ENCODE measurements at places on chromosomes 6 and 20.
A peak's percentile ranks its signal among the peaks of the same experiment; 100 is the strongest.

DNA sequence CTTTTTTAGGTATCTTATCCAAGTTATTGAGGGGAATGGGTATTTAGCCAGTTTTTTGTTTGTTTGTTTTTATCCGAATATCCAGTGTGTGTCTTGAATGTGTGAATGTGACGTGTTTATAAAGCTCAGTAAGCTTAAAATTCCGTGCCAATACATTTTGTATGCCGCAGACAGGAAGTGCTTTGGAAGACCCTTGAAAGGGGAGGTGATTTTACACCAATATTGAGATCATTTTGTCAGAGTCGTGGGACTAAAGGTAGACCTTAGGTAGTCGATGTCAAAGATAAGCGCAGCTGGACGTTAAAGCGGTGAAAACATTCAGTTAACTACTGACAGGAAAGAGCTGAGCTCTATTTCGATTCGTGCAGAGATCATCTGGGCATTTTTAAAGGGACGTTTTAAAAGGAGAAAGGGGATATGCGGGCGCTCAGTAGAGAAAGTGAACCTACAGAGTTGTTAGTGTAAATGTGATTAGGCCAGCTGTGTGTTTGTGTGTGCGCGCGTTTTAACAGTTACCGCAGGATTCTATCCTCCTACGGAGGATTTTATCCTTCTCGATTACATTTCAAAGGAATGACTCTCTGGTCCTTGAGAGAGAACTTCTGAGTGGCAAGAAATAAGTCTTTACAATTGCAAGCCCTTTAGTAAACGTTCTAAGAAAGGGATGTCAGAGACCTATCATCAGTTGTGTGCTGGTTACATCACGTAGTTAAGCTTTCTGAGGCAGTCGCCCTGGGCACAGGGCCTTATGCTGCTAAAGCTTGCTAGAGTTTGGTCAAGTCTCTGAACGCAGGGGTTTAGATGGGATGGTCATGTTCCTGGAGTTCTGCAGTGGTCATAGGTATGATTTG is 625 bp upstream of the ECHDC1 start:
- DNase-seq, result no peak

GRCh38 chr6:27693766-27694546 is 218.2 kb downstream of the OR2B2 start:
- DNase-seq, result no peak

DNA sequence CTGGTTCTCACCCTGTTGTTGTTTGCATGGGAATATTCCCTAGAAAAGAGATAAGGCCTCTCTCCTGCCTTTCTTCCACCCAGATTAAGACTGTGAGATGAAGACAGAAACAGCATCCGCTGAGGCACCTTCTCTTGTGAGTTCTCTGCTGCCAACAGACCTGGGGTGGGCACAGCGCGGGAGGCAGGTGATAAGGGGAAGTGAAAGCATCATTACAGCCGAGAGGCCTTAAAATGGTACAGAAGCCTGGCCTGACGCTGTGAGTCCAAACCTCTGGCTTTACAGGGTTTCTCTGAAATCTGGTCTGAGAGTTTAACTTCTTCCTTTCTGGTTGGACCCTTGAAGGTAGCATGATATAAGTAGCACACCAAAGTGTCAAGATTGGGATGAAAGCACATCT is 21.0 kb upstream of the IYD start:
- no peak for DNase-seq

- DNase-seq, result no peak
Observed at GRCh38 chr6:109457562-109457996, 2.0 kb upstream of the MICAL1 start.

GRCh38 chr6:24910961-24911725 is 24.6 kb downstream of the RIPOR2 start:
- peak; percentile 37 for DNase-seq

DNA sequence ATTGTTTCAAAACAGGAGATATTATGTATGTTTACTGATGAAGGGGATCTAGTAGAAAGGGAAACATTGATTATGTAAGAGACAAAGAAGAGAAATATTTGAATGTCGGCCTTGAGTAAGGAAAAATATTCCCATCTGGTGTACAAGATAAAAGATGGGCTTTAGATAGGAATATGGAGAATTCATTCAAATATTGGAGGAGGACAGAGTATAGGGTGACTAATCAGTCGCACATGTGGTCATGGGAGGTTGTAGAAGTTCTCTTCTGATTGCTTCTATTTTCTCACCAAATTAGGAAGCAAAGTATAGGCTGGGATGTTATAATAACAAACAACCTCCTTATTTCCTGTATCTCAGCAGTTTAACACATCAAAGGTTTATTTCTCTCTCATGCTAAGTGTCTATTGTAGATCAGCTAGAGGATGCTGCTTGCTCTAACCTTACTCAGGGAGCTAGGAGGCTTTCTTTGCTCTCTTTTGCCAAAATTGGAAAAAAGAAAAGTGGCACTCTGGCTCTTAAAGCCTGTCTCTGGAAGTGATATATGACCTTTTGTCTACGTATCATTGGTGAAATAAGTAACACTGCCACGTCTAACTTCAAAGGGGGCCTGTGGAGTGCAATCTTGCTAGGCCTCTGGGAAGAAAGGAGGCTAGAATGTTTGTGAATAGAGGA is 1.2 kb upstream of the HDDC2 start:
- DNase-seq, result no peak

DNA sequence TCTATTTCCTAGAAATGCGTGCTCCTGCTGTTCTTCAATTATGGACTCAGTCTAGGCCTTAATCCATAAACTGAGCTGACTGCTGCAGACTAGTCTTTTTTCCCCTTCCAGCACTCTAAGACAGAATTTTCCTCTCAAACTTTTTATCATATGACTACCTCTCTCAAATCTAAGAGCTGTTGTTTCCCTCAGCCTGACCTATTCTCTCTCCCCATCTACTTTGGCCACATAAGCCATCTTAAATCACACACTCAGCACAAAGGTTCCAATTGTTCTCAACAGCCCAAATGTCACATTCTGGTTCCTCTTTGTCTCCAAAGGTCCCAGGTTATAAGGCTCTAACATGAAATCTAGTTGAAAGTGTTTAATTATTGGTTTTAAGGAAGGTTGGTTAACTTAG is 85.2 kb downstream of the PRSS35 start:
- no peak for DNase-seq

DNA sequence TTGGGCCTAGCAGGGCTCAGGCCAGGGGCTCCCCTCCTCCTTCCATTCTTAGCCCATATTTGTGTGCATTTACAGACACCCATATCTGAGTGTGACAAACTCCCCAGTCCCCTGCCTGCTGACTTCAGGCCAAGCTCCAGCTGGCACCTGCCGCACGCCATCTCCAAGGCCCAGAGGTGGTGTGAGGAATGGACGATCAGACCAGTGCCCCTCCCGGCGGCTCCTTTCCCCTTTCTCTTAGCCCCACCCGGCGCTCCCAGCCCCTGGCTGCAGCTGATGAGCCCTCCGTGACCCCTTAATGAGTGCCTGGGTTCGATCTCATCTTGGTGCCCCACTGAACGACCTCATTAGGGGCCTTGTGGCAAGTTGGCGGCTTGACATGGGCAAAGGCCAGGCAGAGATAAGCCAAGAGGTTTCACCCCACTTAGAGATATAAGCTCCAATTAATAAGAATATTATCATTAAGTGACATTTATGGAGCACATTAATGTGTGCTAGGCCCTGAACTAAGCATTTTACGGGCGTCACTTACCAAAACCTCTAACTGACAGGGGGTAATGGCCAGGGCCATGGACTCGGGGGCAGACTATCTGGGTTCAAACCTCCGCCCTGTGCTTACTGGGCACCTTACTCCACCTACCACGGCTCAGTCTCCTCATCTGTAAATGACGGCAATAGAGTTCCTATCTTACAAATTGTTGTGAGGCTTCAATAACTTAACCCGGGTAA is 17.5 kb downstream of the ADA start:
- DNase-seq, result no peak

DNA sequence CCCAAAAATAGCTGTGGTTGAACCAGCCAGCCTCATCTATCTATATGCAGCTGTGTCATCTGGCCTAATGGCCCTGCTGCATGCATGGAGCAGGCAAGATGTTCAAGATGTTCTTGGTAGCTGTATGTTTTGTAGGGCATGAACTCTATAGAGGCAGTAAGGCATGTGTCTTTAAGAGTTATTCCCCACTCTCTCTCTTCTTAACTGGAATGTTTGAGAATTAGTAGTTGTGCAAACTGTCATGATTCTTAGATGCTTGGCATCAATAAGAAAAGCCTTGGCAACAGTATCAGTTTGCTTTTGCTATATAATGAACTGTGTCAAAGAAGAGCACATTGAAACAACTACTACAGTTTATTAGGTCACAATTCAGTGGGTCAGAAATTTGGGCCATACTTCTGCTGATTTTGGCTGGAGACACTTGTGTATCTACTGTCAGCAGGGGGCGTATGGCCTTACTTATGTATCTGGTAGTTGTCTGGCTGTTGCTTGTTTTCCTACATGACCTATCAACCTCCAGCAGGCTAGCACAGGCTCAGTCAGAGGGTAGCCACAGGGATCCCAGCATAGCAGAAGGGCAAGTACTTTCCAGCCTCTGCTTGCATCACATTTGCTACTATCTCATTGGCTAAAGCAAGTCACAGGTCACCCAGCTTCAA is 56.1 kb upstream of the LAMP5 start:
- DNase-seq, result no peak

DNA sequence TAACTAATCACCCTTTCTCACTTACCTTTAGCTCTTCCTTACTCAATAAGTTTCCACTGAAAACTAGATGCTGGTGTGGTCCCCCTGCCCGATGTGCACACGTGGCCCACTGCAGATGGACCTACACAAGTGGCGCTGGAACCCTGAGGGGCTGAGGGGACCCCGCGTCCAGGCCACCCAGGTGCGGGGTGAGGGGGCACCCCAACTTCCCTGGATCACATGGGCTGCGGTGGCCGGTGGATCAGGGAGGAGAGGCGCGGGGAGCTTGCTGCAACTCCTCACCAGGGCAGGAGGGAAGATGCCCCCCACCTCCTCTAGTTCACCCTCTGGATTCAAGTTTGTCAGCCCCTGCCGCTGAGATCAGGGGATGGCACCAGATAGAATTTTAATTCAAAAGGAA is 12.5 kb upstream of the HLA-DOA start:
- no peak for DNase-seq

- DNase-seq, result no peak
Observed at GRCh38 chr20:25020345-25020744, 27.8 kb upstream of the APMAP start.

DNA sequence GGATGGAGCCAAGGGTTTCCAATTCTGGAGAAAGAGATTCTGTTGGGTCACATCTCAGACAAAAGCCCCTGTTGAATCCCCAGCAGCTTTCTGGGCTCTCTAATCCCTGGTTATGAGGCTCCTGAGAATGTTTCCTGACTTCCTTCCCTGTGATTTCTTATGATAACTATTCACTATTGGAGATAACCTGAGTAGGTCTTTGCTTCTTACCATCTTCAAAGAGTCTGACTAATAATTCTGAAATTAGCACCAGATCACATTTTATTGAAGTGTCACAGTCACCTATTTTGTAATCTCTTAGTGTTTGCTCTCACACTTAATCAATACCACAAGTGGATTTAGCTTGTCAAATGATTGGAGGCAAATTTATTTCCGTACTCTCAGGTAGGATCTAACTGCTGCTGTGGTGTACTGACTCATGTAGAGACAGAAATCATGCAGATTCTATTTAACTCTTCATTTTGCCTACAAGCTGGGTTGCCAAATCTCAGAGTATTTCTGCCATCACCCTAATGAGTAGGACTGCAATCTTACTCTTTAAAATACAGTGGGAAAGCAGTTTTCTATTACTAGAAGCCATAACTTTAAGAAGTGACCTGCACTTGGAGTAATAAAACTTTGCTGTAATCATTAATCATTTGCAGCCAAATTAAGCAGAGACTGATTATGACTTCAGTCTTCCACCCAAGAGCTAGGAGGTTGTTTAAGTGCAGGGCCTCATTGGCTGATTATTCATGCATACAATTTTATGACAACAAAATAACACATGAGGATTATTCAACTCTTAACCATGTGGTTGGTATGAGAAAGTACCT is 422.1 kb downstream of the EPM2A start:
- no peak for DNase-seq

DNA sequence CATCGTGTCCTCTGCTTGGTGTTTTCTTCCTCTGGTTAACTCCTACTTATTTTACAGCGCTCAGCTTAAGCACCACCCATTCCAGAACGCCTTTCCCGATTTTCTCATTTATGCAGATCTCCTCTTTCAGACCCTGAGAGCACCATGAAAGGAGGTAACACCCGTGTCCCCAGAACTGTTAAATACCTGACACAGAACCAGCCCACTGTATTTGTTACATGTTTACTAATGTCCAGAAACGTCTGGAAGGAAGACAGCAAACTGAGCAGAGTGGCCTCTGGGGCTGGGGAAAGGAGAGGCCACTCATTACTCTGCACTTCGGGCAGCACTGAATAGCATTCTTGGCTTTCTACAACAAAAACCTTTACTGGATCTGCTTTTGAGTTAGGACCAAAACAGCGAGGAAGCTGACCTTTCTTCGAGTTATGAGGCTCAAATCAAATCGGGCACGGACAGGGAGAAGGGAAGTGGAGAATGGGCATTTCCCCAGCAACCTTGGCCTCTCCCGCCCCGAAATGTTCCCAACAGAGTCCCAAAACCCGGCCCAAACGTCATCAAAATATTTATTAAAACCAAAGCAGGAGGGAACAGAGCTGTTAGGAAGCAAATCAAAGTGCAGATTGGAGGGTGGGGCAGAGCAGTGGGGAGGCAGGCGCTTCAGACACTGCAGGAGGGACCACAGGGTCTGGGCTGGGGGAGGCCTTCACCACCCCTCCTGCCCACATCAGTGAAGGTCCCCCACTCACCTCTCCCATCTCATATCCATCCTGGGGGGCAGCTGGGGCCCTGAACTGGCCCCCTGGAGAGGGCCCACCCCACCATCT is 1.1 kb upstream of the NECAB3 start:
- DNase-seq, result no peak

- no peak for DNase-seq
Observed at GRCh38 chr20:44415833-44416715, 59.6 kb upstream of the TTPAL start.

- no peak for DNase-seq
Observed at GRCh38 chr6:127737768-127738167, 160.8 kb downstream of the C6orf58 start.

DNA sequence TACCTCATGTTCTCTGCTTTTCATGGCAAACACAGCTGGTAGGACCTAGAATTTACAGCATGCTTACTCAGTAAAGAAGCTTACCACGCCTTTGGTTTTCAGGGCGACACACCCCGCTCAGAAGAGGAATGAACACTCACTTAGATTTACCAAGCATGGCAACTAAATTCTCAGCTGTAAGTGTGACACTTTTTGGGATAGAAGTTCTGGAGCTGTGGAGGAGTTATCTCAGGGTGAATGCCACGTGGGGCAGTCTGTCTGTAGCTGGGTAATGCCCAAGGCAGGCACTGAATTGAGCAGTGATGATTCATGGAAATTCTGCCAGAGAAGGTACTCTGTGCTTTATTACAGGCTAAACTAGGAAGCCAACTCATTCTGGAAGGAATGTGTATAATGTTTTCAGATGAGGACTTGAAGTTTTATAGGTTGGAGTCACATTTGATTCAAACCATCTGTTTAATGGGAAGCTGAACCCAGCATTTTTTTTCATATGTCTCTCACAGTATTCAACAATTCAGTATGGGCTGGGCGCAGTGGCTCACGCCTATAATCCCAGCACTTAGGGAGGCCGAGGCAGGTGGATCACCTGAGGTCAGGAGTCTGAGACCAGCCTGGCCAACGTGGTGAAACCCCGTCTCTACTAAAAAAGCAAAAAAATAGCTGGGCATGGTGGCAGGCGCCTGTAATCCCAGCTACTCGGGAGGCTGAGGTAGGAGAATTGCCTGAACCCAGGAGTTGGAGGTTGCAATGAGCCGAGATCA is 3.5 kb upstream of the PRIM2 start:
- DNase-seq, result peak; percentile 30

Data from T47D (cell line).